ENCODE measurements at places on chromosomes 2 and 18.

DNA sequence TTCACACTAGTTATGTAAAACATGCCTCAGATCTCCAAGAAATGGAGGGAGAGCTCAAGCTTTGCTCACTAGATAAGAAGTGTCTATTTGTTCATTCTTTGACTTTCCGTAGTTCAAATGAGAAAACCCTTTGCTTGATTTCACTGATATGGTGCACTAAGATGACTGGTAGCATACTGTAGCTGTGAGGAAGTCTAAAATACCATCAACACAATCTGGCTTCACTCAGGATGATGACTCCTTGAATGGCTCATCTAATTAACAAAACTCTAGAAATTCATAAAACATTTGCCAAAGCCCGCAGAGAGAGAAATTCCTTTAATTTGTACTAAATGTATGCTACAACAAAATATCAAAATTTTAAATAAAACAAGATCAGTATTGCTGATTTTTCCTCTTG, 152.8 kb upstream of the STK17B start:
- DNase-seq: no peak

- no peak for DNase-seq
These were observed 46.5 kb downstream of the DPP10 start for GRCh38 chr2:114488841-114489530.

GRCh38 chr2:215619022-215619958, 183.4 kb upstream of the FN1 start:
- peak; percentile 92 for DNase-seq

DNA sequence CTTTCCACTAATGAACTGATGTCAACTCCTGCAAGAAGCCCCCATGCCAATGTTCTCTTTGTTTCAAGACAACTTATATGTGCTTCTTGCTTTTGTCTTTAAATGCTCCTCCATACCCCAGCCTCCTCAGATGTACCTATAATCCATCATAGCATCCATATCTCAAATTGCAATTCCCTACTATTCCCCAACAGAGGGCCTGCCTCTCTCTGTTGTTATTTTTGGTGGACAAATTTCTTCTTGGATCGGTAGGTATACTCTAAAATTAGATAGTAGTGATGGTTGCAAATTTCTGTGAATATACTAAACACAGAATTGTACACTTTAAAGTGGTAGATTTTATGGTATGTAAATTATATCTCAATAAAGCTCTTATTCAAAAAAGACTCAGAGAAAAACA, 820.1 kb downstream of the METTL4 start:
- no peak for DNase-seq

DNA sequence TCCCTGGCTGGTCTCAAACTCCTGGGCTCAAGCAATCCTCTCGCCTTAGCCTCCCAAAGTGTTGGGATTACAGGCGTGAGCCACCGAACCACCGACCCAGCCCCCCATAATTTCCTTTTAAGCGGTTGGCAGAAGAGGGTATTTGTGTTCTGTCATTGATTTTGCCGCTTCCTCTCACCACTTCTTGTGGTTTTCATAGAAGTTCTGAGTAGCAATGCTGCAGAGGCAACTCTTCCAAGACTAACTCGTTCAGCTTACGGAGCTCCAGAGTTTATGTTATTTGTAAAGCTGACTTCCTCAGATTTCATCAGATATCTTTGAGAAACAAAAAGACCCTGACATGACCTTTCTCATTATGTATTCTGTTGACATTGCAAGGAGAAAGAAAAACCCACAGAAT, 261.4 kb upstream of the KCNJ3 start:
- DNase-seq: no peak

DNA sequence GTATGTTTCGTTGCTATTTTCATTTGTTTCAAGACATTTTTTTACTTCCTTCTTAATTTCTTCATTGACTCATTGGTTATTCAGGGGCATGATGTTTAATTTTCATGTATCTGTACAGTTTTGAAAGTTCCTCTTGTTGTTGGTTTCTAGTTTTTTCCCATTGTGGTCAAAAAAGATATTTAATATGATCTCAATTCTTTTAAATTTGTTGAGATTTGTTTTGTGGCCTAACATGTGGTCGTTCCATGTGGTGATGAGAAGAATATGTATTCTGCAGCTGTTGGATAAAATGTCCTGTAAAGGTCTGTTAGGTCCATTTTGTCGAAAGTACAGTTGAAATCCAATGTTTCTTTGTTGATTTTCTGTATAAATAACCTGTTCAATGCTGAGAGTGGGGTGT, 110.3 kb upstream of the MAP4K4 start:
- no peak for DNase-seq

- DNase-seq: no peak
These were observed 97.4 kb downstream of the STK39 start for GRCh38 chr2:168149986-168150385.

DNA sequence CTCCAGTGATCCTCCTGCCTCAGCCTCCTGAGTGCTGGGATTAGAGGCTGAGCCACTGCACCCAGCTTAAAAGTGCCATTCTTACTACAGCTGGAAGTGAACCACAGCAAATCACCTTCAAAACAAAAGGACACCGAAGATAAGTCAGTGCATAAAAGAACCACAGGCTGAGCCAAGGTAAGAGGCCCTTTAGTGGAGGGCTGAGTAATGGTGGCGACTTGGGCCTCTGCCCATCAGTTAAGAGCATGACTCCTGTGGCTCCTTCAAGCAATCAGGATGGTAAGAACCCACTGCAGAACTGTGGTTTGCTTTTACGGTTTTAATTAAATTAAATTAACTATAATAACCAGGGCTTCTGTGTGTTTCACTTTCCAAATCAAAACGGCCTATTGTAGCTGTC, 75.1 kb downstream of the CTAGE1 start:
- no peak for DNase-seq

- peak; percentile 56 for DNase-seq
These were observed at the start of gene MYO3B for GRCh38 chr2:170177950-170178781. Gene MYO3B, plus strand, starts transcription at chr2:170178147. Its CDS starts 141 bp downstream, at chr2:170178288.

GRCh38 chr2:162731917-162732804, 106.4 kb downstream of the KCNH7 start:
- DNase-seq: peak; percentile 78

GRCh38 chr2:5587766-5588165, 104.4 kb upstream of the SOX11 start:
- DNase-seq: no peak

- peak; percentile 87 for DNase-seq
These were observed 115.2 kb upstream of the FOSL2 start for GRCh38 chr2:28277466-28277865.

DNA sequence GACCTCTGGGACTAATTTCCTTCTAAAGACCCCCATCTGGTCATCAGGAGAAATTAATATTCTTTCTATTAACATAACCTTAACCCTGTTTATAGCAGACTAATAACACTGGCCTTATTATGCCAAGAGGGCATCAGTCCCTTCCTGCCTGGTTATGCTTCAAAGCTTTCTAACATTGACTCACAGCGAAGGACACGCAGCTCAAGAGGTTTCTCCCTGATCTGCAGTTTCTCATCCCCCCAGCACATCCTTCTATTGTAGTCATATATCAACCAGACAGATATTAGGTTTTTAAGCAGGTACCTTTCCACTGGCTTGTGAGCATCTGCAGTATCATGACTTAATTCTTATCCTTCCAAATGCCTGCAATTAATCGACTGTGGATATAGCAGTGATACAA, 100.0 kb upstream of the CXCR4 start:
- no peak for DNase-seq

DNA sequence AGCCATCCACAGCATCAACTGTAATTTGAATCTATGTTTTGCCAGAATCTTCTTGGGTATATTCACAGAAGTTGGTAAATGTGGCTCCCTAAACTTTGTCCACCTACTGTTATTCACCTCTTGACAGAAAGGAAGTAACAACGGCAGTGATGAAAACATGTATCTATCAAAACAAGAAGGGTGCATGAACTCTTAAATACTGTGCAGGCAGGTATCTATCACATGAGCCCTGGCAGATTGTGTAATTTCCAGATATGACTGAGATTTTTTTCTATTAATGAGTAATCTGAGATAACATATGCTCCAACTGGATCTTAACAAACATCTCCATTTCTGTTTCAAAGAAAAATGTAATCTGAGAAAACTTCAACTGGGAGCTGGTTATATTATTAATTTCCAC, 36.6 kb downstream of the SFT2D3 start:
- DNase-seq: no peak

DNA sequence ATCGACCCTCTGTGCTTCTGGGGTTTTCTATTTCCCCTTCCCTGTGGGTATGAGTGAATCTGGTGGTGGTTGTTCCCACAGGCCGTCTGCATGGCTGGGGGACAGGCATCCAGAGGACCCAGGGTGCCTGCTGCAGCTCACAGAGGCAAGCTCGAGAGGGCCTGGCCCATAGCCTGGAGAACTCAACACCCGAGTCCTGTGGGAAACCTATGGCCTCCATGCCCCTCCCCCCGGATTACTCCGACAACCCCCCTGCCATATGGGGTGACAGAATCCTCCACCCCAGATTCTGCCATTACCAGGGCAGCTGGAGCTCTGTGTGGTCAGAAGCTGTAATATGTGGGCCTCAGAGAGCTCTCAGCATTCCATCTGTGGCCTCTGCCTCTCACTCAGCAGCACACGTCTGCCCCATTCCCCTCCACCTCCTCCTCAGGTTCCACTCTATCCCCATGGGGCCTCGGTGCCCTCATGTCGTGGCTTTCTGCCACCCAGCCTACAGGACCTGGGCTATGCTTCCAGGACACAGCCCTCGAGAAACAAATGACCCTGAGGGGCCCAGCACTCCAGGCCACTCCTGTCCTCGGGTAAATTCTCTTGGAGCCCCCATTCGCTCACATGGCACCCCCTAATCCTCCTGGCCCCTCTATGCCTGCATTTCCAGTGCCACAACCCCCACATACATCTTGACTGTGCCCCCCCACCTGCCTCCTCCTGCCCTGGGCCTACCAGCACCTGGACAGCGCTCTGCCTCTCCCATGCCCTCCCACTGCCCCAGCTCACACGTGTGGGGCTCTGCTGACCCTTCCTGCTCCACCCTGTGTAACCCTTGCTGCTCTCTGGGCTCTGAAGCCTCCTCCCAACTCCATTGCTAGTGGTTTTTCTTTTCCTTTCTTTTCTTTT, 3.6 kb downstream of the MZT2A start:
- DNase-seq: no peak

GRCh38 chr2:80169811-80170594, 134.5 kb downstream of the LRRTM1 start:
- DNase-seq: no peak

DNA sequence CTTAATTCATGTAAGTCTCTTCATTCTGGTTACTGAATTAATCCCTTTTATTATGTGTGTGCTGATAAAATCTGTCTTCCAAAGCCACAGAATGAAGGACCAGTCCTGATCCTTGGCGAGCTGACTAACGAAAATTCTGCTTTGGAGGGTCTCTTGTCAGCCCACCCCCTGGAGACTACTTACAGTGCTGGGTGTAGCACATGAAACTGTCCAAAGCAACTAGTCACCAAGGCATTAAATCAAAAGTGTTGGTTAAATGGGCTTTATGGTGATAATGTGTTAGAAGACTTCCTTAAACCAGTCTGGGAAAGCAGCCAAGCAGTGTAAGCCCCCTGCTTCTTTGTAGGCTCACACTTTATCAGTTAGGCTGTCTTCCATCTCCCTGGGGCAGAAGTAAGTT, 420.2 kb downstream of the SUCLG1 start:
- no peak for DNase-seq
